ENCODE measurements at places on chromosomes 3 and 15.

GRCh38 chr15:91925794-91926193, 72.3 kb downstream of the SLCO3A1 start:
- ATAC-seq = no peak

DNA sequence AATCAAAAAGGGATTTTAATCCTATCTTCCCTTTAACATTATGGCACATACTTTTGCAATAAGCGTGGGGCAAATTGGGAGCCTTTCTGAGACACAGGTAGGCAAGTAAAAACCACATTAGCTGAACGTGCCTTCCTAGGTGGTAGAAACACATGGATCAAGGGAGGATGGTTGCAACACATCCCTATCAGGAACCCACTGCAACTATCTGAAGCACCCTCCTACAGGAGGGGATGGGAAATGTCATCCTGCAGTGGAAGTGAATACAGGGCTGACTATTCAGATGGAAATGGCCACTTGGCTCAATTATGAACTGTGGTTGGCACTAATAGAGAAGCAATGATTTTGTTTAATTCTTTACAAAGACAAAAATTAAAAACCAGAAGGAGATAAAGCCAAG, 826.3 kb downstream of the FHIT start:
- ATAC-seq = no peak

DNA sequence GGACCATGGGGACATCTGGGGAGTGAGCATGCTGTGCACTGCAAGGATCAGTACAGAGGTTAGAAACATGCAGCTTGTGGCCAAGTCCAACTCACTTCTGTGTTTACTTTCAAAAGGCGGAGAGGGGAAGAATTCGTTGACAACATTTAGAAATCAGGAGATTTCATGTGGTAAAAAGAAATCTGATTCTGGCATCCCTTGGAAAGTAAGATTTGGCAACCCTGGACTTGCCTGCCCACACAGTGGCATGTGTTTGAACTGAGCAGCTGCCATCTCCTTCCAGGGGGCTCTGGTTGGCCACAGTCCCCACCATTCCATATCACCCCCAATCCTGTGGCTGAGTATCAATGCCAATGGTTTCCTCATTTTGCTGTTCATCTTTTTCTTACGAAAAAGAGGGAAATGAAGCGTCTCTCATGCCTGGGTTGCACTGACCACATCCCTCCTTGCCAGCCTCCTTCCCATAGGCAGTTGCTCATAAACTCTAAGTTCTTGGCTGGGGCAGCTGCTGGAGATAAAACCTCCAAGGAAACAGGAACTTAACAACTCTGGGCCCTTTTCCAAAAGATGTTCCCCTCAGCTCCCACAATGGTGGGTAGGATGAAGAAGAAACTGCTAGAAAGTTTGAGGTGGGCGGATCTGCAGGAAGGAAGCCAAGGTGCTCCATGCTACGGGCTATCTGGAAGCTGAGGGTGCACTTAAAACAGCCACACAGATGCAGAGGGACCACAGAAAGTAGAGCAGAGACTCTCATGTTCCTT, 29.2 kb downstream of the SLC6A11 start:
- no peak for ATAC-seq

DNA sequence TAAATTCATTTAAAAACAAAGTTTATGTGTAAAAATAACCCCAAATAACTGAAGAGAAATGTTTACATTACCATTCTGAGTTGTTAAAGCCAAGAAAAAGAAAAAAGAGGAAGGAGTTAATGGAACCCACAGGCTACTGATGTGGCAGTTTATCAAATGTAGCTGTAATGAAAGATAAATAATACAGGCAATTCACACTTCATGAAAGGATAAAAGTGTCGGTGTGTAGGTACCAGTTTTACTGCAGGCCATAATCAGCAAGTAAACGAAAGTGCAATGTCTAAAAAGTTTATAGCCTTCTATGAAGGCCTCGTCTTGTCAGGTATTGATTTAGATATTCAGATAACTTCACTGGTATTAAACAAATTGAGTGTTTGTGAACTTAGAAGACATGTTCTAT, 164.6 kb downstream of the DPH6 start:
- no peak for ATAC-seq

DNA sequence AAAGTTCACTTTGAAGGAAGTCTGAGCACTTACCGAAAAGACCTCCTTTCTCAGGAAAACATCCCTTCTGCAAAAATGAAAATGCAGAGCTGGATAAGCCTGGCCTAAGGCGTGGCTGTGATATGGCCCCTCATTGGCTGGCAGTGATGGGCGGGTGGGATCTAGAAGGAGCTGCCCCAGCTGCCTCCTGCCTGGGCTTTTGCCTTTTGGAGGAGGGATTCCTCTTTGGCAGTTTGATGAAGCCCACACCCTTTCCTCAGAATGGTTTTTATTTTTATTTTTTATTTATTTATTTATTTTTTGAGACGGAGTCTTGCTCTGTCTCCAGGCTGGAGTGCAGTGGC, 4.0 kb upstream of the DZIP1L start:
- no peak for ATAC-seq

GRCh38 chr3:45355351-45355750, 33.0 kb upstream of the LARS2 start:
- ATAC-seq = no peak

GRCh38 chr15:71276336-71276665, 161.0 kb downstream of the THSD4 start:
- no peak for ATAC-seq

DNA sequence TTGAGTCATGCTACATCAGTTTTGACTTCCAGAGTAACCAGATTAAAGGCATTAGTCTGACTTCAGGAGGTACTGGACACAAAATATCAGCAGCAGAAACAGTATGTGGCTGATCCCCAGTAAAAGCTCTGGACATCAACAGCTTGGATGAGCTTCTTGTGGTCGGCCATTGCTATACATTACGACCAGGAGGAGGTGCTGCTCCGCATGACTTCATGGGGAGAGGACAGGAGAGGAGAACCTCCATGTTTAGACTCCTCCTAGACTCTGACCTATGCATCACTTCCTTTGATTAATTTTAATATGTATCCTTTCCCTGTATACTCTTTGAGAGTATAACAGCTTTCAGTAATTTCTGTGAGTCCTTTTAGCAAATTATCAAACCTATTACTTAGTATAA, 285.6 kb upstream of the ARHGEF26 start:
- no peak for ATAC-seq

Data from stimulated activated memory B cell treated with anti-CD40 and anti-IgM and Interleukin-4, amounts not matched to agents 10 μg/mL and 1 μg/mL and 100 μg/mL, for 72 hours (primary cell).